Anterior cingulate cortex (tissue), 58 donors: ENCODE measurements at places on chromosomes 7 and 10.
A peak's percentile ranks its signal among the peaks of the same experiment; 100 is the strongest.

GRCh38 chr10:87547734-87548311 is 43.1 kb downstream of the MINPP1 start:
- no peak for DNase-seq

- no peak for DNase-seq
Observed at GRCh38 chr7:158028290-158028941, 559.2 kb downstream of the PTPRN2 start.

DNA sequence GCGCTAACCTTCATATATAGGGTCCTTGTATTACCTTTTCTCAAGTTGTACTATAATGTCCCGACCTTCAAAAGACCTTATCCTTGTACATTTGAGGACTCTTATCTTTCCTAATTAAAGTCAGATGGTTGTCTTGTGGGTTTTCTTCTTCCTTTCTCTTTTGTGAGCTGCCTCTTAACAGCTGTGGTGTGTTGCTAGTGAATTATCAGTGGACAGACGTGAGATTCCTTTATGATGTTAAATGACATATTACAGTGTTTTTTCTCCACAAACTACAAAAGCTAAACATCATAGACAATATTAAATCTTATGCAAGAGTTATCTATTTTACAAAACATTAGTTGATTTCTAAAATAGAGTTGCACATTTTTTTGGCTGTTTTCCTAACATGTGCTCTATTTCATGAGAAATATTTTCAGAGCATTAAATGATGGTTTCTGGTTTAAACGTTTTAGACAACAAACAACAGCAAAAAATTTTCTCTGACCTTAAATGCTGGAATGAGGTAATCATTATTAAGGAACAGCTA is 272.2 kb upstream of the NPVF start:
- DNase-seq, result no peak

GRCh38 chr10:102281102-102281487 is 35.8 kb downstream of the GBF1 start:
- no peak for DNase-seq

DNA sequence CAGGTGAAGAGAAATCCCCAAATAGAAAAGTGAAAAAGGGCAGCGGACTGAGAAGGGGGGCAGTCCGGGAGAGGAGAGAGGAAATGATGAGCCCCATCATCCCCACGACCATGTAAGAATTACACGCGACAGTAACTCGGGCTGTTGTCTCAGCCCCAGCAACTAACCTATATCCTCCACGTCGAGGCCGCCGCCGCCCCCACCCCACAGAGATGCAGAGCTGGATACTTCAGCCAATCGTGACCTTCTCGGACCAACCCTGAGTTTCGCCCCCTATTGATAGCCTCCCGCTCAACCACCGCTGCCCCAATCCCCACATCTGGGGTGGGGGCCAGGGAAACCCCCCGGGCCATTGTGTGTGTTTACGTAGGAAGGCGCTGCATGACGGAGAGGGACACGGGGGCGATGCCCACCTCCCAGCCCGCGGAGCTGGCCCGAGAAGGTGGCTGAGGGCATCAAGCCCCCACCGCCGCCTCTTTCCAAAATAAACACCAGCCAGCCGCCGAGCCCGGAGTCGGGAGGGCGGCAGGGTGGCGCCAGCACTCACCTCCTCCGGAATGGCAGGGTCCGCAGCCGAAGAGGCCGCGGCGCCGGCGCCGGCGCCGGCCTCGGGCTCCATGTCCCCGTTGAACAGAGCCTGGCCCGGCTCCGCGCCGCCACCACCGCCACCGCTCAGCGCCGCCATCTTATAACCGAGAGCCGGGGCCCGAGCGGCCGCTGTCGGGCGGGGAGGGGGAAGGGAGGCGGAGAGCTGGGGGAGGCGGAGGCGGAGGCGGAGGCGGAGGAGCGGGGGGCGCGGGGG is 509 bp downstream of the BRAF start:
- peak; percentile 58 for DNase-seq

- no peak for DNase-seq
Observed at GRCh38 chr7:107981466-107981865, 21.5 kb downstream of the LAMB1 start.

GRCh38 chr10:71075759-71076472 is 136.5 kb upstream of the UNC5B start:
- no peak for DNase-seq

- DNase-seq, result no peak
Observed at GRCh38 chr10:97169063-97169462, 16.7 kb downstream of the SLIT1 start.

DNA sequence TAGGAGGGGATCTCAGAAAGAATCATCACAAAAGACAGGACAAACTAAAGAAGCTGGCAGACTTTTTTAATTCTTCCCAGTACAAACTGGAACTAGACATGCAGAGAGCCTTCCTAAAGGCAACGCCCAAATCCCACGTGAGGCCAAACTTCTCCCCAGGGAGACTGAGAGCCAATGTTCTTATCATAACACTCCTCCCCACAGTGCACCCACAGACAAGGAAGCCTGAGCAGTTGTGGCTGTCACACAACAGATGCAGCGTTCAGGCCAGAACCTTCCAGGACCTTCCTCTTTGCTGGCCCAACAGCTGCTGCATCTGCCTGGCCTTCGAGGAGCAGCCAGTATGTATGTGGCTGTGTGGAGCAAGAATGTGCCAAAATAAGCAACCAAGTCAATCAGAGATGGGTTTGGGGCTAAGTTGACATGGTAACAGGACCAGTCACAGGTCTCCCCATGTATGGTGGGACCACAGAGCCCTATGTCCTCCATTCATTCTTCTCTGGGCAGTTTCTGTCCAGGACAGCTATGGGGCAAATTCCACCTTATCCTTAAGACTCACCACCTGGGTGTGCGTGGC is 34.9 kb downstream of the SRPK2 start:
- no peak for DNase-seq

DNA sequence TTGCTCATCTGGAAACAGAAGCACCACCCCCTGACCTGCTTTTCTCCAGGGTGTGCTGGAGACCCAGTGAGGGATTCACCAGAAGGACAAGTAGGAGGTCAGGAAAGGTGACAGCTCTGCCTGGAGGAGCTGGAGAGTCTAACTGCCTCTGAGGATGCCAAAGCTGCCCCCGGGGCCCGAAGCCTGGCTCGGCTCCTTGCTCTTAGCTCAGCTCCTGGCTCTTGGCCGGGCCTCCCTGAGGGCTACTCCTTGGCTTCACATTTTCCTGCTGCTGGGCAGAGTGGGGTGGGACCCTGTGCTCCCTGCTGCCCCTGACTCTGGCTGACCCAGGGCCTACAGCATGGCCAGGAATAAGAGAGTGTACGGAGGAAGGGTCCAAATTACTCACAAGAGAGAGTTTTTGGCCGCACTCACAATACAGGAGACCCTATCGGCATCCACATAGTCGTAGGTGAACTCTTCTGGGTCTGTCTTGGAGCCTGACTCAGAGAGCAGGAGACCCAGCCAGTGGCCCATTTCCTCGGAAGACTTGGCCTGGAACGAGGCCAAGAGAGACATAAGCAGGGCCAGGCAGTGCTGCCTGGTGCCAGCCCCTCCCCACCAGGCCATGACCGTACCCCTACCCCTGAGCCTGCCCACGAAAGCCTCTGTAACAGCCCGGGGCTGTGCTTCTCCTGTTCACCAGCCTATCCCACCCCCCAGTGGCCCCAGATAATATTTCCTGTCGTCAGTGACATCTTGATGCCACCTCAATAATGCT is 63.1 kb downstream of the VWA2 start:
- no peak for DNase-seq

GRCh38 chr7:118245267-118246040 is 20.9 kb downstream of the ANKRD7 start:
- no peak for DNase-seq
